ENCODE measurements at places on chromosomes 13 and 19.
A peak's percentile ranks its signal among the peaks of the same experiment; 100 is the strongest.

DNA sequence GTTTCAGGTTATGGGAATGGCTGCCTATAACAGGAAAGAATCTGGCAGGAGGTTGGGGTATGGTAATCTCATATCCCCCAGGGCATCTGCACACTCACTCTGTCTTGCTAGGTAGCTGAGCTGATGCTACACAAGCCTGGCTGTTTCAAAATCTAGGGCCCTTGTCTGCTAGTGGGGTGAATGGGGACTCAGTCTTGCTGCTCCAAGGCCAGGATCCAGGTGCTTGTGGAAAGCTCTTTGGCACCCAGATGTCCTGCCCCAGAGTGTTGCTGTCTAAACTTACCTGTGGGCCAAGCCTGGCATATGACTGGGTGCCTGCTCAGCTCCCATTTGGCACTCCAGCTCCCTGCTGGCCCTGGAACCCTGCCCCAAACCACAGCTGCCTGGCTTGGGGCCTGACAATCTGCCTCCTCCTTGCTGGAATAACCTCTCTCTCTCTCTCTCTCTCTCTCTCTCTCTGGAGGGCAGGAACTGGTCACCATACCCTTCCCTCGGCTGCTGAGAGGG lies 158.1 kb upstream of the TSC22D1 start:
- DNase-seq: no peak

- no peak for DNase-seq
Observed at GRCh38 chr13:97254816-97255215, 32.7 kb downstream of the MBNL2 start.

- DNase-seq: no peak
Observed at GRCh38 chr13:41457589-41458186, 338 bp downstream of the RGCC start.

GRCh38 chr13:32802159-32802558 lies 214.1 kb upstream of the KL start:
- no peak for DNase-seq

DNA sequence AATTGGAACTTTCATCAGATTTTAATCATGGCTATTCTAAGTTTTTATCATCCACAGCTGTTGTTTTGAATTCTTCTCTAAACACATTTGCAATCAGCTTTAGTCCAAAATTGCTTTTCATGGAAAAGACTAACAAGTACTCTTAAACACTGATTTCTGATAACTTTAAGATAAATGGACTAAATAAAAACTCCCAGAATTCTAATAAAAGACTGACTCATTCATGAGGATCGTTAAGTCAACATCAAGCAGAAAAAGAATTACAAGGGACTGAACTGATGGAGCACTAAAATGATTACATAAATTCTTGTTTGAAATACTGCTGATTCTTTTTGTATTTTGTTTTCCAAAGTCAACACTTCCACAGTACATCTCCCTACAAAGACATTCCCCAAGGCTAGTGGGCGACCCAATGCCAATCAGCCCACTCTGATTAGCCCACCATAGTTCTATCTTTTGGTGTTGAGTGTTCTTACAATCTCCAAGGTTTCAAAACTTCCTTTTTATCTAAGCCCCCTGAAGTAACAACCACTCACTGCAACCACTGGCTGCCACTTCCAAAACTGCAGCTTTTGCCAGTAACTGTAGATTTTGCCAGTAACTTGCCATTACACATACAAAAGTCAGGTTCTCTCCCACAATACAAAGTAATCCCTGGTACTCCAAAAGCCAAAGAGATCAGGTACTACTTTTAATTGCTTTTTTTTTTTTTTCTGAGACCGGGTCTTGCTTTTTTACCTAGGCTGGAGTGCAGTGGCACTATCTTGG lies 14.0 kb upstream of the NAA16 start:
- DNase-seq: no peak

GRCh38 chr13:110690516-110690915 lies 15.4 kb downstream of the CARS2 start:
- DNase-seq: no peak

- no peak for DNase-seq
Observed at GRCh38 chr19:1847684-1848398, 442 bp downstream of the REXO1 start.

GRCh38 chr19:46571495-46571894 lies 29.6 kb upstream of the CALM3 start:
- no peak for DNase-seq

GRCh38 chr13:38045278-38046048 lies 175.9 kb upstream of the TRPC4 start:
- DNase-seq: no peak

DNA sequence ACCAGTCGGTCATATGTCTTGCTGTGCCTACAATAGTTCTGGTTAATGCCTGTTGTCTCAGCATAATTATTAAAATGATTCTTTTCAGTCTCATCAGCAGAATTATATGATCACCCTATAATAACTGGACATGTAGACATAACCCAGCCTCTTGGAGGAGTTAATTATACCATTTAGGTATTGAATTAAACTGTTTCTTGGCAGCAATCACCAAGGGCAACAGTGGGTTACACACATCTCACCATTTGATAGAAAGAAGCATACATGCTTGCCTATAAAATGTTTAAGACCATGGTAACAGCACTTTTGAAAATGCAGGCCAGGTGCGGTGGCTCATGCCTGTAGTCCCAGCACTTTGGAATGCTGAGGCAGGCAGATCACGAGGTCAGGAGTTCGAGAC lies 184.6 kb downstream of the RGCC start:
- DNase-seq: no peak

- DNase-seq: no peak
Observed at GRCh38 chr13:54511366-54511765, 1482.8 kb downstream of the OLFM4 start.

- peak; percentile 60 for DNase-seq
Observed at GRCh38 chr19:42497492-42498168, 30.7 kb downstream of the CEACAM1 start.

DNA sequence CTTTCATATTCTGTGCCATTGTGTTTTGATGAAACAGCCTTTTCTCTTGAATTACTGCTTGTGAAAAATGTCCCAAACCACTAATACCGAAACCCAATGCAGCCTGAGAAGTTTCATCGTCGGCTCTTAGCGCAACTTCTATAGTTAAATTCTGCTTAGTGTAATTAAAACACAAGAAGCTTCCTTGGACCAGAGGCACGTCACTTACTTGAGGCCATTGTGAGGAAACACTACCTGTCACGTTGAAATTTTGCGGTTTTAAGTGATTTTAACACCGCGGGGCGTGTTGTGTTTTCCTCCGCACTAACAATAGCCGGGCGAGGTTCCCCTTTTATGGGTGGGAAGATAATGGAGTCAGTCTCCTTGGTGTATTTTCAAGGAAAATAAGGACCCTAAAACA lies 70.9 kb downstream of the GGACT start:
- no peak for DNase-seq

Measured in GM12878 (cell line).